ENCODE measurements at places on chromosomes 3 and 15.
A peak's percentile ranks its signal among the peaks of the same experiment; 100 is the strongest.

GRCh38 chr3:58563386-58564035 is 13.7 kb downstream of the FAM107A start:
- no peak for DNase-seq

DNA sequence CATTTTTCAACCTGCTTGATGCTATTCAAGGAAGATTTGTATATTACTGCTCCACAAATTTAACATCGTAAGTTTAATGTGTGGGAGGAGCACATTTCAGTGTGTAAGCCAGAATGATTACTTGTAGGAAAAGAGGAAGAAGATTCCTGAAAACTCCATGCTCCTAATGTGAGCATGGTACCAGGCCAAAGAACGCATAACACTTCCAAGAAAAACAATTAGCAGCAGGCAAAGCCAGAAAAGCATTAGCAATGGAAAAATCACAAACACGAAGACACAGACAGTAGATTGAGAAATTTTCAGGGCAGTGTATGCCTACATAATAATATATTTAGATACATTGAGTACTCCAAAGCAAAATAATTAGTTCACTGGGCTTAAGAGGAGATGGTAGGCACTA is 96.6 kb upstream of the CBLB start:
- DNase-seq = no peak

DNA sequence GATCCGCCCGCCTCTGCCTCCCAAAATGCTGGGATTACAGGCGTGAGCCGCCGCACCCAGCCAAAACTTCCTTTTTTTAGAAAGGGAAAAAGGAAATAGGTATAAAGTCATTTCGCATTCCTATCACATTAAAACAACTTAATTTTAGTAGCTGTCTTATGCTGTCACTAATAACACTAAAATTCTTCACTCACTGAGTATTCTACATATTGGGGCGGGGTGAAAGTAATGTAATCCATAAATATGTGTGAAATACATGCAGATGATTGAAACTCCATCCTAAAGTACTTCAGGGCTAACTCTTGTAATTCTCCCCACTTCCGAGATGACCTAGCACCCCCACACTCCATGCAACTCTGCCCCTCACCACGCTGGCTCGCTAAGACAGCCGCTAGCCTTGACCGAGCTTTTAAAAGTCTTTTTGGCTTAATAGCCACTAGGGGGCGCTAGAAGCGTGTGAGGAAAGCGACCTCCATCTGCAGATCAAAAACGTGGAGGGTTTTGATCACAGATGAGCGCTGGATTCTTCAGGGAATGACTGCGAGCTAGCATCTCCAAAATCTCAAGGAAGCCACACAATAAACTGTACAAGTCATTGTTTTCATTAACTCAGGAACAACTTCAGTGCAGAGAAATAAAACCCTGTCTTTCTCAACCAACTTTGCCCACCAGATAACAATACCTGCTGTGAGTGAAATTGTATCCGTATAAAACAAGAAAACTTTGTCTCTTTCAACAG is 129.3 kb upstream of the IGF1R start:
- peak; percentile 14 for DNase-seq

DNA sequence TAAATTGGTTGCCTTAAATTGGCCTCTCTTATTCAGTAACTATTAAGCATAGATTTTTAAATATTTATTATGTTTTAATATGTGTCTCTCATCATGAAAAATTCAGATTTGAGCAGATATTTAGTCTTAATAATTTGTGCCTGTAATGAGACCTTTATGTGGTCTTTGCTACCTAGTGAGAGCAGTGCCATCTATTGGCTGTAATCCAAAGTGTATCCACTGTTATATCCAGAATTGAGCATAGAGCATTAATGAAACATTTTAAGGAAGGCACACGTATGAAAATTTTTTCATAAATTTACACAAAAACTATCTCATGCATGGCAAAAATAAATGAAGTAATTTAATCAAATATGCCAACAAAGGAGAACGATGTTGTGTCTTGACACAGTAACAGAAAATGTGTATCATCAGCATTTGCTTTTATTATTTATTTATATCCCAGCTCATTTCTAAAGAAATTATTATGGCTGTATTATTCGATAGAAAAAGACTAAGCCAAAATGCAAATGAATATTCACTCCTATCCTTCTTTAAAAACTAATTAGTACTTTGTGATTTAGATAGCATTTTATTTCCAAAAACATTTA is 203.5 kb downstream of the RSRC1 start:
- no peak for DNase-seq

GRCh38 chr15:86837294-86838061 is 757.8 kb downstream of the AGBL1 start:
- no peak for DNase-seq

- DNase-seq = no peak
Measured at GRCh38 chr15:90666135-90666909, 50.8 kb upstream of the BLM start.

- no peak for DNase-seq
Measured at GRCh38 chr3:187623285-187623814, 46.8 kb downstream of the SST start.

DNA sequence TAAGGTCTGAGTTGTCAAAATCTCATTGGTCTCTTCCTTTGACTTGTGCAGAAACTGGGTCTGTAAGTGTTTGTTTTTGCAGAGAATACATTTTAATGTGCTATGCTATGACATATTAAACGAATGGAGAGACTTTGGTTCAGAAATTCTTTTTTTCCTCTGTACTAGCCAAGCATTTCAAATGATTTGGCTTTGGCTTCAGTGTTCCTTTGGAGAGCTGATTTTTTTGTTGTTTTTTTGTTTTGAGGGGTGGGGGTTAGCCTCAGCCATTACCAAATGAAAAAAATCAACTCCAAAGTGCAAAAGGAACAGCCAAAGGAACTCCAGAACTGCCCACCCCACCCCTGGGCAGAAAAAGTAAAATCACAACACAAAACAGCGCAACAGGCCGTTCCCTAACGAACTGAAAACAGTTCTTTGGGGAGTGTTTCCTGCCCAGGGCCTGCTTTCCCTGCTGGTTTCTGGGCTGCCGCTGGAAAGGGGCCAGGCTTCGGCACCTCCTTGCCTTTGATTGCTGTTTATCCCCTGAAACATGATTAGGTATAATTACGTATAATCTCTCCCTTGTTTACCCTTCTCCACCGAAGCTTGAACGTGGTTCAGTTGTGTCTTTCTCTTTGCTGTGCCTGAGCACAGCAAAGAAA is 57.6 kb upstream of the NEO1 start:
- DNase-seq = no peak

- no peak for DNase-seq
Measured at GRCh38 chr3:21520106-21520963, 230.7 kb downstream of the ZNF385D start.

DNA sequence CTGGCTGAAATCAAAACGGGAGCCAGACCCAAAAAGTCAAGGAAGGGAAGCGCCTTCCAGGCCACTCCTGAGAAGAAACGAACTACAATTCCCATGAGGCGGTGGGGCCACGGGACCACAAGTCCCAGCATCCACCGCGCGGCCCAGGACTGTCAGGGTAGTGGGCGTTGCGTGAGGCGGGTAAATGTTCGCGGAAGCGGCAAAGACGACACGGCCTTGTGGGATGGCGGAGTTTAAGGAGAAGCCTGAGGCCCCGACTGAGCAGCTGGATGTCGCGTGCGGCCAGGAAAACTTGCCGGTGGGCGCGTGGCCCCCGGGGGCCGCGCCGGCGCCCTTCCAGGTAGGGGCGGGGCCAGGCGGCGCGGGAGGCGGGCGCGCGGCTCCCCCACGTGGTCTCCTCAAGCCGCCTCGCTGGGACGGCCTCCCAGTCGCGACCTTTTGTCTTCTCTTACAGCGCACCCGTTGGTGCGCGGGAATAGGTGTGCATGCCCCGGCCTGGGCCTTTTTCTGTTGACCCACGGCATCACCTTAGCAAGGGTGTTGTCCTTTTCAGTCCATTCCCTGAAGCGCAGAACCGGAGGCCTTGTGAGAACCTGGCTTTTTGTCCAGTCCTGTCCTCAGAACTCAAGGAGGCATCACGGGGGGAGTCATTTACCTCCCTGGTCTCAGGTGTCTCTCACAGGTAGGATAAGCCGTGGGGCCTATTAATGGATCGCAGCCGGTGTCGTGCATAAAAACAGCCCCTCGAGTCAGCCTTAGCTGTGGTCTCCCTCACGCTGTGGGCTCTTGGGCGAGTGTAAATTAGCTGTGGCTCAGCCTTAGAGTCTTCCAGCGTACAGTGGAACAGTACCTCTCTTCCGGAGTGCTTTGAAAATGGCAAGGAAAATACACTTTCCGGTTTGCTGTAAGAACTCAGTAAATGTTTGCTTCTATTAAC is at the start of gene SETMAR:
TSS of gene SETMAR (plus strand) at position 183 of the 937 bp plus-strand sequence. CDS start at position 185, 2 bp downstream.
- peak; percentile 63 for DNase-seq

DNA sequence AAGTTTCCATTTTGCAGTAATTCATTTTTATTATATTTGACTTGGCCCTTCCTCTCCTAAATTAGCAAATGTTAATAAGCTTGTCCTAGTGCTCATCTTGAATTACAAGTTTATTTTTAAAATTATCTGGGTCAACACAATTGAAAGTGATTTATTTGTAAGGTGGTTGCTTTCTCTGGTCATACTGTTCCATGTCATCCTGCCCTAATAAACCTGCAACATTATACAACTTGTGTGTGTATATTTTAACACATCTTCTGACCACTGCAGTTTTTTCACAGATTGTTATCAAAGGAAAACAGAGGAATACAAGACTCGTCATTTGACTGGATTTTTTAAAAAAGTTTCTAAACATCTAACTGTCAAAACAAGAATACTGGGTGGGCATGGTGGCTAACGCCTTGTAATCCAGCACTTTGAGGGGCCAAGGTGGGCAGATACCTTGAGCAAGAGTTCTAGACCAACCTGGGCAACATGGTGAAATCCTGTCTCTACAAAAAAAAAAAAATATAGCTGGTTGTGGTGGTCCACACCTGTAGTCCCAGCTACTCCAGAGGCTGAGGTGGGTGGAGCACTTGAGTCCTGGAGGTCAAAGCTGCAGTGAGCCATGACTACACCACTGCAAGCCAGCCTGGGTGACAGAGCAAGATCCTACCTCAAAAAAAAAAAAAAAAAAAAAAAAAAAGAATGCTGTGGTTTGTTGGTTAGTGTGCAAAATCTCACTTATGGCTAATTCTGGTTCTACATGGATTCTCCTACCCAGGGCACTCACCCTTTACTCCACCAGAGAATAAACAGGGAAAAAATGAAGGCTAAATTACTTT is 5.0 kb upstream of the LRRFIP2 start:
- DNase-seq = no peak

- no peak for DNase-seq
Measured at GRCh38 chr3:115805520-115805919, 182.2 kb downstream of the GAP43 start.

DNA sequence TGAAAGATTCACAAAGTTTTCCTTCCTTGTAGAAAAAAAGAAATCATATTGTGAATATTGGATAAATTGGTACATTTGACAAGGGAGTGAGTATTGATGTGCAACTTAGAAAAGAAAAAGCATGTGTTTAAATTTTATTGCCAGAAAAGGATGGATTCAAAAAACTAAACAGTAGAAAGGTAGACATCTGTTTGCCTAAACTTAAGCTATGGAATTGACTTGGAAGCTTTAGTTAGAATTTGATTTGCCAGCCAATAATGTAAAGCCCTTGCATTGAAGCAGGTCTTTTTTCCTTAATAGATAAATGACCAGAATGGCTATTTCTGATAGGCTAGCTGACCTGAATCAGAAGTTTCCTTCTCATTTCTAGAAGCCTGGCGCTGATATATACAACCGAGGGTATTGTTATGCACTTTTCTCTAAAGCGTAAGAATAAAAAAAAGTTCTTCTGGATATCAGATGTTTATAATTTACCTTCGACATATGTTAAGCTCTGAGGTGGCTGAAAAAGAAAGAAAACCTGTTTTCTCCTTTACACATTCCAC is 4.2 kb downstream of the RARB start:
- no peak for DNase-seq

GRCh38 chr15:84828086-84828908 is 11.1 kb downstream of the ALPK3 start:
- DNase-seq = no peak

DNA sequence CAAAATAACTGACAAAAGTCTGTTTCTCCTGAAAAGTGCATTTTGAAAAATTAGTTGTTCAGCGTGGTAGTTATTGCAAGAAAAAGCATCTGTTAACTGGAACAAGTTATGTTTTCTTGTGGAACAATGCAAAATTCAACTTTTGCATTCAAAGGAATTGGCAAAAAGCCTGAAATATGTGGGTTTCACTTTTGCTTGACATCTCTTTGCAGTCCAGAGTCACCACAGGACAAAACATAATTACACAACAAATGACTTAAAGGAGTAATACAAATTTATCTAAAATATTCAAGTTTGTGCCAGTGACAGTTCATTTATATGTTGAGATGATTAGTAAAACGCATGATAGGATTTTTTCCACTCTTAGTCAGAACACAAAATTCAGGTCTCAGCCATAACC is 96.3 kb upstream of the P2RY1 start:
- no peak for DNase-seq

Data from stimulated activated CD4-positive, alpha-beta T cell treated with anti-CD3 and anti-CD28 coated beads, Interleukin-1b, Interleukin-23, amount 100 ng/mL, for 1 hour (primary cell).